ENCODE measurements at places on chromosomes 5 and 9.

GRCh38 chr5:124461157-124461556 is 285.3 kb downstream of the ZNF608 start:
- no peak for DNase-seq
- H3K4me1 ChIP-seq = peaks cover 5% of the 10 kb centered on the region
- no peaks in the 10 kb centered on the region for H3K27me3 ChIP-seq
- H3K27ac ChIP-seq = no peak overlapping the region

GRCh38 chr5:67222243-67223025 is 25.8 kb upstream of the CD180 start:
- H3K27ac ChIP-seq = no peak overlapping the region

GRCh38 chr5:56202483-56202882 is 30.6 kb downstream of the ANKRD55 start:
- H3K36me3 ChIP-seq = no peaks in the 10 kb centered on the region
- no peaks in the 10 kb centered on the region for H3K27me3 ChIP-seq
- peaks cover 4% of the 10 kb centered on the region for H3K4me1 ChIP-seq

- H3K36me3 ChIP-seq = no peaks in the 10 kb centered on the region
- no peak overlapping the region for H3K27ac ChIP-seq
Measured at GRCh38 chr5:100043475-100043874, 491.7 kb upstream of the FAM174A start.

DNA sequence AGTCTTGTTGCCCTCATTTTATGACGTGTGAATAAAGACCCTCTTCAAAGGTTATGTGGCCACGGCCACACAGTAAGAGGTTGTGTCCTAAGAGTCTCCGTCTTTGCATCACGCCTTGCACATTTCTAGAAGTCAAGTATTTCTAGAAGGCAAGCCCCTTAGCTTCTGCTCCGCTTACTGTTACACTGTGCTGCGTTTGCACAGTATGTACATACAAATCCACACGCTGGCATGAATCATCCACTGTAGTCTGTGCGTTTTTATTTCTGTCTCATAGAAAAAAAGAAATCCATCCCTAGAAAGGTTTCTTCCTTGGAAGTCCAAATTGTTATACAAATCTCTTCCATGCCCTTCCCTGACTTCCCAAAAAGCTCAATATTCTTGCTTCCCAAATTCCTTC is 21.4 kb upstream of the ICE1 start:
- no peak overlapping the region for H3K4me3 ChIP-seq
- H3K36me3 ChIP-seq = no peaks in the 10 kb centered on the region
- DNase-seq = no peak
- H3K27me3 ChIP-seq = no peaks in the 10 kb centered on the region
- H3K4me1 ChIP-seq = no peaks in the 10 kb centered on the region

GRCh38 chr9:89789922-89790510 is 185.2 kb downstream of the GADD45G start:
- no peak overlapping the region for H3K4me3 ChIP-seq
- no peak for DNase-seq
- peaks cover 3% of the 10 kb centered on the region for H3K4me1 ChIP-seq

DNA sequence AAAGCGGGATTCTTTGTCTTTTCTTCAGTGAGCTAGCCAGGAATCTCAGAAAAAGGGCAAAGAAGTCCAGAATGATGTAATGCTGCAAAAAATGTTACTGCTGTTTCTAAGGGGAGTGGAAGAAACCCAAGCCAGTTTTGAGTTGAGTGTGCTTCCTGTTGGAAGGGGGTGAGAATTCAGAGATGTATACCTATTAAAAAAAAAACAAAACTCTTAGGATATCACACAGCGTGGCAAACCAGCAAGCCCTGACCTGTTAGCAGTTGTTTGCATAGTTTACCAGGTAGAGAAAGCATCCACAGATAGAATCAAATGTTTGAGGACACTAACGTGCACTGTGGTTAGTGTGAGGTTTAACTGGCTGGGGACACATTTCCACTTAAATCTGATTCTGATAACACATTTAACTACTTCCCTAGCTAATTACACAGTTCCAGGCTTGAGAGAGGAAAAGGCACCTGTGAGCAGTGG is 11.4 kb downstream of the BASP1 start:
- no peak overlapping the region for H3K4me3 ChIP-seq
- H3K4me1 ChIP-seq = no peaks in the 10 kb centered on the region
- H3K36me3 ChIP-seq = no peaks in the 10 kb centered on the region

DNA sequence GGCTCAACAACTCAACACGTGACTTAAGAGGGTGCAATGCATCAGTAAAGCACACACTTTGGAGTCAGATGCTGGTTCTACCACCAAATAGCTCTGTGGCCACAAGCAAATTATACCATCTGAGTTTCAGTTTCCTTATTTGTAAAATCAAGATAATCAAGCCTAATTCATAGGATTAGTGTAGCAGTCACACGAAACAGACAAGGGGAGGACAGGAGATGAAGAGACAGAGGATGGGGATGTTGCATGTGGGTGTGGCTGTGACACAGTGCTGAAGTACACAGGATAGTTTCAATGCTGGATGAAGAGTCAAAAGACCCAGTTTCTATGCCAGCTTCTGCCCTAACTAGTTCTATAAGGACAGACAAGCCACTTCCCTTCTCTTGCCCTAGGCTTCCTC is 60.2 kb downstream of the SPOCK1 start:
- H3K27me3 ChIP-seq = no peaks in the 10 kb centered on the region
- H3K4me3 ChIP-seq = no peak overlapping the region
- DNase-seq = no peak
- H3K4me1 ChIP-seq = no peaks in the 10 kb centered on the region

DNA sequence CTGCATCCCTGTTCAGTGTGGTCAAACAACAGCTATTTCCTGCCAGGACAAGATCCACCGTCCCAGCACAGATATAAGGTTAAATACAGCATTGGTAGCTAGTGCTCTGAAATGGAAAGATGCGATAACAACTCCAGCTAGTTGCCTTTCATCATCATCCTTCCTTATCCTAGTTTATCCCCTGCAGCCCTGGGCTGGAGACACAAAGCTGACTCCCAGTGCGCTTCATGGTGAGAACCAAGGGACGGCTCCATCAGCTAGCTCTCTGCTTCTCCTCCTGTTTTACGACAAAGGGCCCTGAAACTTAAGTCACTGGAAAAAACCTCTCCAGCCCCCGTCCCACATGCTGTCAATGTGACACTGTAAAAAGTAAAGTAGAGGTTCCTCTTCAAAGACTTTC is 37.9 kb downstream of the CDC14B start:
- H3K4me3 ChIP-seq = no peak overlapping the region
- no peaks in the 10 kb centered on the region for H3K27me3 ChIP-seq
- H3K4me1 ChIP-seq = peaks cover 6% of the 10 kb centered on the region
- H3K36me3 ChIP-seq = no peaks in the 10 kb centered on the region

- H3K4me3 ChIP-seq = no peak overlapping the region
- no peaks in the 10 kb centered on the region for H3K36me3 ChIP-seq
- H3K27me3 ChIP-seq = no peaks in the 10 kb centered on the region
- H3K27ac ChIP-seq = no peak overlapping the region
- DNase-seq = no peak
- H3K4me1 ChIP-seq = no peaks in the 10 kb centered on the region
Measured at GRCh38 chr5:133718457-133718856, 106.1 kb upstream of the FSTL4 start.

GRCh38 chr9:133735931-133736330 is 2.2 kb downstream of the SARDH start:
- no peak overlapping the region for H3K4me3 ChIP-seq
- peak; percentile 9 for DNase-seq
- no peak overlapping the region for H3K27ac ChIP-seq
- H3K36me3 ChIP-seq = no peaks in the 10 kb centered on the region

- no peaks in the 10 kb centered on the region for H3K27me3 ChIP-seq
- H3K4me3 ChIP-seq = no peak overlapping the region
- H3K36me3 ChIP-seq = no peaks in the 10 kb centered on the region
- no peak for DNase-seq
- no peak overlapping the region for H3K27ac ChIP-seq
Measured at GRCh38 chr5:167561796-167562195, 729.6 kb upstream of the WWC1 start.

DNA sequence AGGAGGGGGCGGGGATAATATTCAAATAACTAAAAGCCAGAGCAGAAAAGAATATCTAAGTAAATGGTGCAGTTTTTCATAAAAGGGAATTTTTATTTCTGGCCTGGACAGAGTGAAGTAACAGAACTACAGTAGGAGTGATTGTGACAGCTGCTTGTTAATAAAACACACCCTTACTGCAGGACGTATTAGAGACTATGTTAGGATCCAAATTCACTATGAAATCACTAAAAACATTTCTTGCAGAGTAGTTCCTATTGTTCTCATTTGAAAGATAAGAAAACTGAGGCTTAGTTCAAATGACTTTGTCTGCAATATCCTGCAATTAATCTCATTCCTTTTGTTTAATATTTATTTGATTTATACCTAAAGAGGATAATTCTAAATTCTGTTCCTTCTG is 39.5 kb downstream of the FAM174A start:
- no peak overlapping the region for H3K27ac ChIP-seq
- no peak for DNase-seq
- H3K4me3 ChIP-seq = no peak overlapping the region
- H3K36me3 ChIP-seq = no peaks in the 10 kb centered on the region
- no peaks in the 10 kb centered on the region for H3K27me3 ChIP-seq
- H3K4me1 ChIP-seq = no peaks in the 10 kb centered on the region

GRCh38 chr5:62030326-62030725 is 275.7 kb upstream of the KIF2A start:
- no peak overlapping the region for H3K27ac ChIP-seq
- H3K36me3 ChIP-seq = no peaks in the 10 kb centered on the region
- no peak for DNase-seq
- H3K4me3 ChIP-seq = no peak overlapping the region

DNA sequence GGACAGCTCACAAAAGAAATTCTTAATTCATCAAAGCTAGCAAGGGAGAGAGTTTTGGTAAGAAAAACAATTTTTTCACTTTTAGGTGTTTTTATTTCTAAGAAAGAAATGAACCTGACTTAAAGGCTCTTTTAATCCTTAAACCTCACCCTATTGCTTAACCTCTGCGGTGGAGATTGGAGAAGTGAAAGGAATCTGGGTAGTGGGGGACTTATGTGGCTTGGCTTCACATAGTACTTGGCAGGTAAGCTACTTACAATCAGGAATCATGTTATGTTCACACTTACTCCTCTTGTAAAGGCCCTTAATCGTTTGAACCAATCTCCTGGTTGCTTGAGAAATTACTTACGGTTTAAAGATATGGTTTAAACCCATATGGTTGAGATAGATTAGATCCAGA is 104.8 kb downstream of the ISOC1 start:
- no peaks in the 10 kb centered on the region for H3K27me3 ChIP-seq
- no peak overlapping the region for H3K4me3 ChIP-seq
- H3K36me3 ChIP-seq = no peaks in the 10 kb centered on the region
- no peak for DNase-seq

DNA sequence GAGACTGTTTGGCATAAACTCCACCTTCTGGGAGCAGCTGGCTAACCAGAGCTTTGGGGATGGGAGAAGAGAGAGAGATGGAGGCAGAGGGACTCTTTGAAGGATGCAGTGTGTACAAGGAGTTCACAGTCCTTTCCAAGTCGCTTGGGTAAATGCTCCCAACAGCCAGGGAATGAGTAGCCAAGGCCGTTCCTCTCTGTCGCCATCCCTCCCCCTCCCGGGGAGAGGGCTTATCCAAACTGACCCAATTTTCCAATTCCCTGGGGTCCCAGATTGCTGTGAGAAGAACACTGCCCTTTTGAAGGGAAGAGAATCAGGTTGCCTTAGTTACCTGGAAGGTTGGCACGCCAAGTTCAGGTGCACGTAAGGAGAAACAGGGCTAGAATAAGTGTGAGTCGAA is 7.9 kb downstream of the WWC1 start:
- no peaks in the 10 kb centered on the region for H3K27me3 ChIP-seq
- no peaks in the 10 kb centered on the region for H3K36me3 ChIP-seq
- peaks cover 96% of the 10 kb centered on the region for H3K4me1 ChIP-seq
- no peak for DNase-seq
- H3K27ac ChIP-seq = peak overlapping the region; percentile 71
- H3K4me3 ChIP-seq = no peak overlapping the region

DNA sequence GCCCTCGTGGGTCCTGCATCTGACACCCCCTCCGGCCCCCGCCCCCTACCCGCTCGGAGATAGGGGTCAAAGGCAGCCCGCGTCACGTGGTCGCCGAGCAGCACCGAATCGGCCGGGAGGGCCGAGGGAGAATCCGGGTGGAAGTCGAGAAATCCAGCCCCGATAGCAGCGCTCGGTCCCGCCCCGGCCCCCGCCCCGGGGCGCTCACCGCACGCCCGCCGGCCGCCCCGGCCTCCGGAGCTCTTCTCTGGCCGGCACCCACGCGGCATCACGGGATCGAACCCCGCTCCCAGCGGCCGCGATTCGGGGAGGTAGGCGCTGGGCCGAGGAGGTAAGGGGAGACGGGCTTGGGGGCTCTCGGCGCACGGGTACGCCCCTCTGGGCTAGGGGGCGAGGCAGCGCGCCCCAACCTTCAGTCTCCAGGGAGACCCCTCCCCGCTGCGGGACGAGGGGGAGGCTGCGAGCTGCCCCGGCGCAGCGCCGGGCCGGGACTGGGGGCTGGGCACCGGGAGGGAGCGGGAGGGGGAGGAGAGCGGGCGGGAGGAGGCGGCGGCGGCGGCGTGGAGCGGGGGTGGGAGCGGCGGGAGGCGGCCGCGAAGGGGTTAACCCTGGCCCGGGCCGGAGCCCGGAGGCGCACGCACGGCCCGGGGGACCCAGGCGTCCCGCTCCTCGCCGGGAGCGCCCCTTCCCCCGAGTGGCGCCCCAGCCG is 22.1 kb upstream of the NDST1 start:
- H3K36me3 ChIP-seq = no peaks in the 10 kb centered on the region
- peak; percentile 63 for DNase-seq
- peaks cover 58% of the 10 kb centered on the region for H3K4me1 ChIP-seq

GRCh38 chr5:58670582-58670981 is 87.7 kb downstream of the RAB3C start:
- peaks cover 24% of the 10 kb centered on the region for H3K4me1 ChIP-seq
- no peaks in the 10 kb centered on the region for H3K36me3 ChIP-seq
- peak overlapping the region; percentile 83 for H3K27ac ChIP-seq
- no peak overlapping the region for H3K4me3 ChIP-seq

All from body of pancreas (tissue), 4 donors.